ENCODE measurements at places on chromosomes 4 and X.

GRCh38 chr4:20259707-20260106, 8.0 kb downstream of the SLIT2 start:
- DNase-seq, result no peak

GRCh38 chr4:123747016-123747415, 350.4 kb downstream of the SPRY1 start:
- DNase-seq, result no peak

DNA sequence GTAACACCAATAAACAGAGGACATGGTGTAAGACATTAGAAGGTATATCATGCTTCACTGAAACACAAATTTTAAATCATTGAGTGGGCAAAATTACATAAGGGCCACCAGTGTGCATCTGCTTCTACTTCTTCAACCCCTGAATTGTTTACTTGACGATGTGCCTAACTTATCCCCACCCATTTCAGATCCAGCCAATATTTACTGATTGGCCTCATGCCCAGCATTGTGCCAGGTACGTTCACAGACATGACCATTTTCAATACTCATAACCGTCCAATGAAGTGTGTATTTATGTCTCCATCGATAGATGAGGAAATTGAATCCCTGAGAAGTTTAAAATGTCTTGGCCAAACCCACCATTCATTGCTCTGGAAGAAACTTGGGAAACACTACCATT, 208.3 kb upstream of the MID1 start:
- DNase-seq, result no peak

DNA sequence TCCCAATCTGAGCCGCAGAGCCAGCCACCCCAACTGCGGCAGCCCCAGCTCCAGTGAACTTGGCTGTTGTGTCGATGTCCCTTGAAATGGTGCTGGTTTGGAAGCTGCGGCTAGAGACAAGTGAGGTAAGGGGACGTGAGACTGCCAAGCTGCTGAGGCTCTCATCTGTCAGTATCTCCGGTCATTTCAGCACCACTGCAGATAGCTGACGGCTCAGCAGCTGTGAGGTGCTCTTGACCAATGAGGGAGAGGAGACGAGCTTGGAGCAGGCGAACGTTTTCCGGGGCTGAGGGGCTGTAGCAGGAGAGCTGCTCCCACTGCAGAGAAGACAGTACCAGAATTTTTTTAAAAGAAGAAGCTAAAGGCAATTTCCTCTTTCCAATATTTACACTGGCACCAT, 175.5 kb upstream of the CASK start:
- no peak for DNase-seq

DNA sequence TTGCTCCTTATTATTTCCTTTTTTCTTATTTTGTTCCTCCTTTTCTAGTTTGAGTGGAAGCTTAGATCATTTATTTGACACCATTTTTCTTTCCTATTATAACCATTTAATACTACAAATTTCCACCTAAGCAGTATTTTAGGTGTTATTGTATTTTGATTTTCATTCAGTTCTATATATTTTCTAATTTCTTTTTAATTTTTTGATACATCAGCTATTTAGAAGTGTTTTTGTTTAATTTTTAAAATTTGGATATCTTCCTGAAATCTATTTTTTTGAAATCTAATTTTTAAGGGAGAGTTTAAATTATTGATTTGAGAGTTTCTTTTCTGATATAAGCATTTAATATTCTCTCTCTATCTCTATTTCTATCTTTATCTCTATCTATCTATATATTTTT, 108.1 kb downstream of the LARP1B start:
- no peak for DNase-seq

DNA sequence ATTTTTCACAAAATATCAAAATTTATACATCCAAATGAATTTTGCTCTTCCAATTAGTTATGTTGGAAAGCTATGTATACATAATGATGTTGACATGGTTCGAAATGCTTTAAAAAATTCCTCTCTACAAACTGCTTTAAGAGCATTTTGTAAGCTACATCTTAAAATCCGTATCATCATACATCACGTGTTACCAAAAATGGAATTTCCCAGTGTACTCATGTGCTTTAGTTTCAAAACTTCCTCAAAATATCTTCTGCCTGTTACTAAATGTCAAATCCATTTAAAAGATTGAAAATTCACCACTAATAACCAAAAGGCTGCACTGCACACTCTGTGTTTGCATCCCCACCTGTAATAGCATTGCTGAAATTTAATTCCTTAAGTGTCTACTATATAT, 87.9 kb downstream of the WDFY3 start:
- peak; percentile 89 for DNase-seq

GRCh38 chr4:11746734-11747133, 318.0 kb upstream of the HS3ST1 start:
- no peak for DNase-seq

DNA sequence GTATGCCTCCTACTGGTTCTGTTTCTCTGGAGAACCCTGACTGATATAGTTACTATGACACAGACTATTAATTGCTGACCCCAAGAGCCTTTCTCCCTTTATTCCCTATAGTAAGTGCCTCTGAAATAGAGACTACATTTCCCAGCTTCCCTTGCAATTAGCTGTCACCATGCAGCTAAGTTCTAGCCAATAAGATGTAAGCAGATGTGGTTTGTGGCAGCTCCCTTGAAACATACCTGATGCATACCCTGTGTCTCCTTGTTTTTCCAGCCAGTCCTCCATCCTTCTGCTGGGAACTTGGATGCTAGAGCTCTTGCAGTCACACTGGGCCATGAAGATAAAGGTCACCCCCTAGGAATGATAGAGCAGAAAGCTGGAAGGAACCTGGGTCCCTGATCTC, 9.7 kb upstream of the TMEM165 start:
- DNase-seq, result no peak

DNA sequence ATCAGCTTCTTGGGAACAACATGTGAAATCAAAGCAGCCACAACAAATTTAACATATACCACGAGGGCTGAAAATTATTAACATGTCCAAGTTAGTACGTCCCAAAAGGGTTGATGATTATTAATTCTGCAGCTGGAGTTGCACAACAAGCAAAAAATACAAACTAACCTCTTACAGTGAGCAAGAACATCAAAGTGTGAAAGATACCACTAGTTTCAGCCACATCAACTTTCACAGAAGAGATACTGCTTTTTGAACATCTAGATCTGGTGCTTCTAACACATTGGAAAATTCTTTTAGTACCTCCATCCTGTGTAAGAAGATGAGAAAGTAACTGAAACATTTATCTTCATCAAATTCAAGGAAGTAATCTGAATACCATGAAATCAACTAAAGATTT, 334.1 kb downstream of the PCDH7 start:
- DNase-seq, result no peak

GRCh38 chrX:12610079-12610478, 181.1 kb upstream of the PRPS2 start:
- peak; percentile 49 for DNase-seq

- peak; percentile 11 for DNase-seq
These were observed 33.3 kb upstream of the RBBP7 start for GRCh38 chrX:16903274-16904022.

- no peak for DNase-seq
These were observed 1.7 kb upstream of the STIM2 start for GRCh38 chr4:26858947-26859401.

- DNase-seq, result no peak
These were observed 42.0 kb upstream of the PJA1 start for GRCh38 chrX:69207216-69207615.

- no peak for DNase-seq
These were observed 238.4 kb downstream of the SNCA start for GRCh38 chr4:89598602-89599001.

GRCh38 chrX:24149351-24150050, at the start of gene ZFX:
ZFX (plus strand) TSS chrX:24149729; CDS start chrX:24172743, 23,014 bp downstream.
- peak; percentile 45 for DNase-seq

- no peak for DNase-seq
These were observed 221.2 kb downstream of the PPP4R3C start for GRCh38 chrX:27241981-27242380.

- DNase-seq, result no peak
These were observed 8.8 kb downstream of the GPRIN3 start for GRCh38 chr4:89298788-89299152.

DNA sequence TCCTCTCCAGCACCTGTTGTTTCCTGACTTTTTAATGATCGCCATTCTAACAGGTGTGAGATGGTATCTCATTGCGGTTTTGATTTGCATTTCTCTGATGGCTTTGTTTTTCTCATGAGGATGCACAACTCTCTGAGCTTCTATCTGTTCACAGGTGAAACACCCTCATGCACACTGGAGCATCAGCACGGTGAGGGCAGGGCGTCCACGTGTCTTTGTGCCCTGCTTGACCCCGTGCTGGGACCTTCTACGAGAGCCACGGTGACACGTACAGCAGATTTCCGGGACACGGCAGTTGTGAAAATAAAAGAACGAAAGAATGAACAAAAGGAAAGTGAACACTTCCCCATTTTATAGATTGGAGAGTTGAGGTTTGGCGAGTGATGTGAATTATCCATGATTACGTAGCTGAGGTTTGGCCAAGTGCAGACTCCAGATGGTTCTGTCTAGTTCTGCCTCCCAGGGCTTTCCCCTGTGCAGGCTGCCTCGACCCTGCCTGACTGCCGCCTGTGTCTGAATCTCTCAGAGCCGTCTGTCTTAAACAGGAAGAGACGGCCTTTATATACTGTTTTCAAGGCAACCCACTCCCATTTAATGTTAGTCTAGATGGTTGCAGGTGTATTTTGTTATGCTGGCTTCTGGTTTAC, 67.8 kb upstream of the SORBS2 start:
- no peak for DNase-seq

- DNase-seq, result no peak
These were observed 171.5 kb upstream of the DIPK2B start for GRCh38 chrX:45372151-45372550.

- DNase-seq, result no peak
These were observed 129.1 kb downstream of the CXXC4 start for GRCh38 chr4:104365618-104366017.

DNA sequence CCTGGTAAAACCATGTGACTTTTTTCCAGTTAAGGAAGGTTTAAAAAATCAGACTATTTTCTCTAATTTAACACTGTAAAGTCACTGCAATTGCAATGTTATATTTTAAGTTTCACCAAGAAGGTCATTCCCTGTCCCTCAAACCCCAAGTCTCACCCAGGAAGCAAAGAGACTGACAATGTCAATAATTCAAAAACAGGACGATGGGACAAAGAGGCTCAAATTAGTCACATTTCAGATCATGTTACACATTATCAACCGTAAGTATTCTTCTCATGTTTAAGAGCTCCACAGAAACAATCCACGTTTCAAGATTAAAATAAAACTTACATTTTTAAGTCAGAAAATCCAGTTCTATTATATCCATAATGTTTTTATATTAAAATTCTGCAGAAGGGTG, 13.2 kb downstream of the SHISA3 start:
- no peak for DNase-seq

- DNase-seq, result no peak
These were observed 180.7 kb upstream of the TENM3 start for GRCh38 chr4:182062458-182062857.

DNA sequence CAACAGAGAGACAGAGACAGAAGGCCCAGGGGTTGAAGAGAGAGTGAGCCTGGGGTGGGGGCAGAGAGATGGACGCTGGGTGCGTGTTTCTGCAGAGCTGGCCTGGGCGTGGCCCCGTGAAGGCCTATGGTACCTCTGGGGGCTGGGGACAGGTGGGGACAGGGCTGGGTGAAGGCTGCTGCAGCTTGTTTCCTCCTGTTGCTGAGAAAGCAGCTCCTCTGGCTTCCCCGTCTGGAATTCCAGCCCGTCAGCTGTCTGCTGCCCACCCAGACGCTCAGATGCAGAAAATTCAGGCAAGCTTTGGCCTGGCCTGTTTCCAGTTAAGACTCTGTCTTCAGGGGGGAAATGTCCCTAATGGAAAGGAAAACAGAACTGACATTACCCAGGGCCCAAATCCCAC, 76.8 kb upstream of the PSAPL1 start:
- no peak for DNase-seq

DNA sequence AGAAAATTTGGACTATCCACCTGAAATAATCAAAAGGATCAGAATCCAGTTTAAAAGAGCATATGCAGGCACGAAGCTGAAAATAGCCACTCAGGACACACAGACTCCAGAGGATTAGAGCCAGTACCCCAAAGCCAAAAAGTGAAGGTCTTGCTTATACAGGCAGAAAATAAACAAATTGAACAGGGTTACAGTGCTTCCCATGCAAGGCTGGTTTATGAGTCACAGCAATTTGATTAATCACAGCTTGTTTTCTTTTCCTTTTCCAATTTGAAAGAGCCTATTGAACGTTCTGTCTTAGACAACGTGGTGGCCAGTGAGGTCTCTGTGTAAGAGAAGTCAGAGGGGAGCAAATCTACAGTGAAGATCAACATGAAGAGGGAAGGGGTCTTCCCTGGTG, 10.2 kb downstream of the HGFAC start:
- no peak for DNase-seq

DNA sequence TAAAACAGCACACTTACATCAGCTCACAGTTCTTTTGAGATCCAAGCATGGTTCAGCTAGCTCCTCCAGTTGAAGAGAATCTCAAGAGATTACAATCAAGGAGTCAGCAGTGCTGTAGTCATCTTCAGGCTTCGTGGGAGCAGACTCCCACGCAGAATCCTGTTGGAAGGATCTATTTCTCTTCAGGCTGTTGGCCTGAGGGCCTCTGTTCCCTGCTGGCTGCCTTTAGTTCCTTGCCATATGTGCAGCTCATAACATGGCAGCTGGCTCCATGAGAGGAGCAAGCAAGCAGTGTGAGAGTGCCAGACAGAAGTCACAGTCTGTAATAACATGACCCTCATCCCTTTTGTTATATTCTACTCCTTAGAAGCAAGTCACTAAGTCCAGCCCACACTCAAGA, 168.6 kb downstream of the COX18 start:
- no peak for DNase-seq

GRCh38 chrX:23885803-23886202, 21.9 kb downstream of the APOO start:
- no peak for DNase-seq

GRCh38 chr4:1987296-1987695, 21.5 kb downstream of the NELFA start:
- no peak for DNase-seq

DNA sequence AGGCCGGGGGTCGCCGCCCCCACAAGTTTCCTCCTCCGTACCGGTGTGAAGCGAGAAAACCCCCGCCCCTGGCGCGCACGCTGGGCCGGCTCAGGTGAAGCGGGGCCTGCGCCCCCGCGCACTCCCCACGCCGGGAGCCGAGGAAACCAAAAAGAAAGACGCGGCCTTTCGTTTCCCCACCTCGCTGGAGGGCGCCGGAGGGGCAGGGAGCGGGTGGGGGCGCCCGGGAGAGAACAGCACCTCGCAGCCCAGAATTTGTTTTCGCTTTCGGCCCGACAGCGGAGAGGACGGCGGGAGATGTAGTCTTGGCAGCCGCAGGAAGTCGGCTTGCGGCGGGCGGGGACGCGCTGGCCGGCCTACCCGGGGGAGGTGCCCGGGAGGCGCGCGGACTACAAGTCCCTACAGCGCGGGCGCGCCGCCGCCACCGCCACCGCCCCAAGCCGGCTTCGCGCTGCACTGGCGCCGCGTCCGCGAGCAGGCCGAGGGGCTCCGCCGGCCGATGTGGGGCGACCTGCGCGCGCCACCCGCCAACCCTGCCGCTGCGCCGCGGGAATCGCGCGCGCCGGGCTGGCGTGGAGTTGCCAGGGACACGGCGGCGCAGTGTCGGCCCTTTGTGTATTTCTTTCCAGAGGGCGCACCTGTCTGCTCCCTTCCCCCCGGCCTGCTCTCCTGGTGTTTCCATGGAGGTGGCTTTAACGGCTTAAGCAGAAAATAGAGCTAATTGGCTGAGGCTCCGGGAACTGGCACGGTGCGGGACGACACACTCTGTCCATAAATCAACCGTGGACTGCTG, at the start of gene OTUD4:
TSS of gene OTUD4 (minus strand) at position 292 of the 793 bp plus-strand sequence. CDS start 616 bp downstream, outside the sequence.
- peak; percentile 93 for DNase-seq

All from inflammatory macrophage treated with lipopolysaccharide for 1 hour (primary cell).